ENCODE measurements at places on chromosomes 11 and 22.

DNA sequence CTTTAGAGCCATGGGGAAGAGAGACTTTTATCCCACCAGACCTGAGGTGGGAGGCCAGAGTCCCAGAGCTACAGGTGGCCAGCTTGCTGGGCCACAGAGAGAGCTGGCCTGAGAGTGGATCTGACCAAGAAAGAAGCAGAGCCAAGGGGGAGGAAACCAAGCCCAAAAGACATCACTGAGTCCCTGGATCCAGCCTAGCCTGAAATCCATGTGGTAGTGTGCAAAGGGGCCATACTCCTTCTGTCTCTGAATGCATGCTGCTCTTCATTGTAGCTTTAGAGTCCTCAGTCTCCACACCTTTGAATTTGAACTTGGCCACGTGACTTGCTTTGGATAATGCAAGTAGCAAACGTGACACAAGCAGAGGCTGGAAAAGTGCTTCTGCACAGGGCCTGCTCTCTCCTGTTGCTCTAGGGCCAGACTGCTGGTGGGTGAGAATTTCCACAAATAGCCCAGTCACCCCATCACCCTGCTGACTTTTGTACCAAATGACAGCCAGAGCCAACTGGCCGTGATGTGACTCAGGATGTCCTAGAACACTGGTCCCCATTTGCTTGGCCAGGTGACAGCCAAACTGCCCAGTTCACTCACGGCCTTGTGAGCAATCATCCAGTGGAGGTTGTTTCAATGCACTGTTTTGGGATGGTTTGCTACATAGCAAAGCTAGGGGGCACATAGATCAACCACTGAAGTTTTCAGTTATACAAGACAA lies 93.6 kb downstream of the DHCR7 start:
- no peak for DNase-seq

- no peak for DNase-seq
Observed at GRCh38 chr11:73210916-73211667, 7.0 kb upstream of the P2RY2 start.

DNA sequence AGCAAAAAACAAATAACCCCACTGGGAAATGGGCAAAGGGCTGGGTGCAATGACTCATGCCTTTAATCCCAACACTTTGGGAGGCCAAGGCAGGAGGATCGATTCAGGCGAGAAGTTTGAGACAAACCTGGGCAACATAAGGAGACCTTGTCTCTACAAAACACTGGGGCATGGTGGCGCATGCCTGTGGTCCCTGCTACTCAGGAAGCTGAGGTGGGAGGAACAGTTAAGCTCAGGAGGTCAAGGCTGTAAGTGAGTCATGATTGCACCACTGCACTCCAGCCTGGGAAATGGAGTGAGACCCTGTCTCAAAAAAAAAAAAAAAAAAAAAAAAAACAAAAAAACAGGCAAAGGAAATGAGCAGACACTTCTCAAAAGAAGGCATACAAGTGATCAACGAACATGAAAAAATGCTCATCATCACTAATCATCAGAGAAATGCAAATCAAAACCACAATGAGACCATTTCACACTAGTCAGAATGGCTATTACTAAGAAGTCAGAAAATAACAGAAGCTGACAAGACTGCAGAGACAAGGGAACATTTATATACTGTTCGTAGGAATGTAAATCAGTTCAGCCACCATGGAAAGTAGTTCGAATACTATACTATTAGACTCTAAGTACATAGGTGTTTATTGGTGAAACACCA lies 48.2 kb upstream of the SMCO4 start:
- DNase-seq: peak; percentile 72

DNA sequence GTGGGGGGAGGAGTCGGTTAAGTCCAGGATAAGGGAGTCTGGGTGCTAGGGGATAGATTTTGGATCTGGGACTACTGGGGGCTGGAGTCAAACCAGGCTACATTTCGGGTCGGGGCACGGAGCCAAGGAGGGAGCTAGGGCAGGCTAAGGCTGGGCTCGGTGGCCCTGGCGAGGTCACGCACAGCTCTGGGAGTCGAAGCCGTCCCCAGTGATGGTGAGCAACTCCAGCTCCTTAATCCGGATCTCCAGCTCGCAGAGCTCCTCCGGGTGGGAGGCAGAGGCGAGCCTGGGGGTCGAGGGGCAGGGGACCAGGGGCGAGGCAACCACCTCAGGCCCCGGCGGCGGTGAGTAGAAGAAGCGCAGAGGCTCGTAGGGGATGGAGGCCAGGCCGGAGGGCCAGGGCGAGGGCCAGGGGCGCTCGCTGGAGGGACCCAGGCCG lies 544 bp downstream of the C11orf91 start:
- no peak for DNase-seq

DNA sequence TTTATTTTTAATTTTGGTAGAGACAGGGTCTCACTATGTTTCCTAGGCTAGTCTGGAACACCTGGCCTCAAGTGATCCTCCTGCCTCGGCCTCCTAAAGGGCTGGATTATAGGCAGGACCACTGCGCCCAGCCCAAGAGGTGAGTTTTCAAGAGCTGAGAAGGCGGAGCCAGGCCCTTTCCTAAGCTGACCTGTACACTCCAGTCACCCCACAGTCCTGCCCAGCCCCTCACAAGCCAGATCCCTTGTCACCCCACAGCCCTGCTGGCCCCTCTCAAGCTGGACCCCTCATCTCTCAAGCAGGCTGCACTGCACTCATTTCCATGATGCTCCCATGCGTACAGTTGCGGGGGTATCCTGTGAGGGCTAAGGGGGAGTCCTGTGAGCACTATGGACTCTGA lies 2.9 kb downstream of the DENND6B start:
- DNase-seq: no peak

GRCh38 chr11:112293614-112294013 lies 33.0 kb upstream of the PLET1 start:
- DNase-seq: no peak

- no peak for DNase-seq
Observed at GRCh38 chr22:42427167-42427566, 5.0 kb downstream of the NFAM1 start.

GRCh38 chr11:130535520-130535919 lies 87.1 kb downstream of the ADAMTS15 start:
- DNase-seq: no peak

DNA sequence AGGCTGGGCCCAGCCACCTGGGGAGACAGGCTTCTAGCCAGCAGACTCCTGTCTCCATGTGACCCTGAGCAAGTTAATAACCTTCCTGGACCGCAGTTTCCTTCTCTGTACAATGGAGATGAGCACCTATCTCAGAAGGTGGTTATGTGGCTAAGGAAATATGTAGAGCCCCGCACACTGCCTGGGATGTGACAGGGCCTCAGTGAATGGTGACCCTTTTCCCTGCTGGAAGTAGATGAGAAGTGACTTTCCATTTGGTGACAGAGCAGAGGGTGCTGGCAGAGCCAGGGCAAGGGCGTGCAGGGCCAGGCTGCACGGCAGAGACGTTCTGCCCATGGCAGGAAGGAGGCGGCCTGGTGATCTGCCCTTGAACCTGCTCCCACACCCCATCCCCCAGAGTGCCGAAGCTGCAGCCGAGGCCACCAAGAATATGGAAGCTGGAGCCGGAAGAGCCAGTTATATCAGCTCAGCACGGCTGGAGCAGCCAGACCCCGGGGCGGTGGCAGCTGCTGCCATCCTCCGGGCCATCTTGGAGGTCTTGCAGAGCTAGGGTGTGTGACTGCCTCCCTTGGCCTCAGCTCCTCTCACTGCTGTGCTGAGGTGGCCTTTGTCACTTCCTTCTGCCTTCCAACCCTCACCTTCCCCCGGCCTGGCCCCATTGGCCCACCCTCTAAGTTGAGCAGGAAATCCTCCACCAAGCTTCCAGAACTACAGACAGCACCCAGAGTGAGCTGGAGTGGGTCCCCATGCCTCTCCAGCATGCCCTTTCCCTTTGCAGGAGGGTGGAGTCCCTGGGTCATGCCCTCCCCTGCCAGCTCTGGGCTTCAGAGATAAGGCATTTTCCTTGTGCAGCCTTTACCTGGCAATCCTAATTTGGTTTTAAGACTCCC lies 13.2 kb downstream of the TKFC start:
- no peak for DNase-seq

DNA sequence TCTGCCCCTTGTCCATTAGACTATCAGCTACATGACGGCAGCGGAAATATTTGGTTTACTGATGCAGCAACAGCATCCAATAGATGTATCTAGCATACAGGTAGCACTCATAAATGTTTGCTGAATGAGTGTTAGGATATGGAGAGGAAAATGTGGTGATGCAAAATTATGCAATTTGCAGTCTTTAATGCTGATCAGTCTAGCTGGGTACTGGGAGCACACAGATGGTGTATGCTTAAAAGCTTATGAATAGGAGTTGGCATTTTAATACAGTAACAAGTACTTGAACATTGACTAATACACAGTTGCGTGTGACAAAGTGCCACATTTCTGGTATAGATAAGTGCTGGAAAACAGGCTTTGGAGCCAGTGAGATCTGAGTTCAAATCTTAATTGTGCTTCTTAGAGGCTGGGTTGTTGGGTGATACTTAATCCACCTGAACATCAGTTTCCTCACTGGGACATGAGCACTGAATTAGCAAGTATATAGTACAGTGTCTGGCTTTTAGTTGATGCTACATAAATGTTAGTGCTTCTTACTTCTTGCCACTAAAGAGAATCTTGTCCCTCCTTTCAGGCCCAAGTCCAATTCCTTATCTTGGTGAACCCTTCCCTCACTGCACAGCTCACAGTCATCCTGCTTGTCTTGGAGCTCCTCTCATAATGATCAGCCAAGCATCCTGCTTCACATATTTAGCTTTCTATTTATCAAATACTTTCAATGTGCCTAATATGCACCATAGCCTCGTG lies 99.6 kb downstream of the TIMP3 start:
- no peak for DNase-seq

DNA sequence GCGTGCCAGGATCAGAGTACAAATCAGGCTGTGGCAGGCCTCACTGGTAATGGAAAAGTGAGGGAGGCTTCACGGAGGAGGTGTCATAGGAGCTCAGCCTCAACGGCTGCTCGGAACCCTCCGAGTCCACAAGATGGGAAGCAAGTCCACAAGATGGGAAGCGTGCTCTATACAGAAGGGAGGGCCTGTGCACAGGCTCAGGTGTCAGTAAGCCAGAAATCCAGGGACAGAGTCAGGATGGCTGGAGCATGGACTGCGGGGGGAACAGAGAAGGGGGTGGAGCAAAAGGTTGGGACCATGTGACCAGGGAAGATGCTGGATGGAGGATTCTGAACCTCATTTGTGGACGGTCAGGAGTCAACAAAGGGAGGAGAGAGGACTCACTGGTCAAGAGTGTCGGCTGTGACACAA lies 3.4 kb upstream of the DPP3 start:
- no peak for DNase-seq

GRCh38 chr11:27968461-27968860 lies 139.5 kb downstream of the KIF18A start:
- no peak for DNase-seq

DNA sequence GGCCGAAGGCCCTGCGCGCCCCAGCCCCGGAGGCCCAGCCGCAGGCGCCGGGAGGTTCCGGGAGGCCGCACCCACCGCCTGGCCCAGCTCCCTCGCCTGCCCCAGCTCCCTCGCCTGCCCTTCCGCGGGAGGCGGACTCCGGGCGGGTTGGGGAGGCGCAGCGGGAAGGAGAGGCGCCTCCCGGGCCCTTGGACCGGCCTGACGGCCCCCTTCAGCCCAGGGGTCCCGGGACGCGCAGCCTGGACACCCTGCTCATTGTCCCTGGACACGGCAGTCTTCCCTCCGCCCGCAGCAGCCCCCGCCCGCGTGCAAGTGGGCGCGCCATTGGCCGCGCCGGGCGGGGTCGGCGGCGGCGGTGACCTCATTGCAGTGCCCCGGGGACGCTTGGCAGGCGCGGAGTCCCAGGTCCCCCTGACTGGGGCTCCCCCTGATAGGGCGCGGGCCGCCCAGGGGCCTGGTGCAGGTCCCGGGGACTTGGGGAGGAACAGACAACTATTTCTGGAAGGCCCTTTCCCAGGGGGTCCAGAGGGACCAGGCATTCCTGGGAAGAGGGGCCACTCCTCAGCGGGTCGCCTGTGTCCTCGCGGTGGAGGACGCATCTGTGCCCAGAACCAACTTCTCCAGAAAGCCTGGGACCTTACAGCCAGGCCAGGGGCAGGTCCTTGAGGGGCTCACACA lies 501 bp downstream of the CD151 start:
- no peak for DNase-seq

GRCh38 chr11:91981995-91982394 lies 242.6 kb upstream of the FAT3 start:
- peak; percentile 99 for DNase-seq

Measured in astrocyte of the spinal cord (primary cell).